ENCODE measurements at places on chromosomes 7 and 10. TPM values are rescaled to one million over a fixed set of nuclear protein-coding genes. Genes with fewer than 3 reads are reported as not detected.

DNA sequence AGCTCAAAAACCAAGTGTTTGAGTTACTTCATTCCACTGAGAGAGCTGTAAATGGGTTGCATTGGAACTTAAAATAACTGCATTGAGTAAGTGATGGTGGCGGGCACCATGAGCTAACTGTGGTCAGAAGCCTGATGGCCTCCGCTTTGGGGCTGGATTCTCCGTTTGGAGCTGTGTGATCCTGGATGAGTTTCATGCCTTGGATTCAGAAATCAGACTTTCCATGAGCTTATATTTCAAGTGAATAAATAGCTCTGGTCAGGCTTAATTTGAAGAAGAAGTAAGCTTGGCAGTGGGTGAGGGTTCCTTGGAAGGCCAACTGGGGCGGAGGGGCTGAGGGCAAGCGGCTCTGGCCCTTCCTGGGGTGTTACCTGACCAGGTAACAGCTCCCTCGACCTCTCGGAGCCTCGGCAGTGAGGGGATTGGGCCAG, 5.6 kb downstream of the HTRA1 start:
- no peak for DNase-seq

DNA sequence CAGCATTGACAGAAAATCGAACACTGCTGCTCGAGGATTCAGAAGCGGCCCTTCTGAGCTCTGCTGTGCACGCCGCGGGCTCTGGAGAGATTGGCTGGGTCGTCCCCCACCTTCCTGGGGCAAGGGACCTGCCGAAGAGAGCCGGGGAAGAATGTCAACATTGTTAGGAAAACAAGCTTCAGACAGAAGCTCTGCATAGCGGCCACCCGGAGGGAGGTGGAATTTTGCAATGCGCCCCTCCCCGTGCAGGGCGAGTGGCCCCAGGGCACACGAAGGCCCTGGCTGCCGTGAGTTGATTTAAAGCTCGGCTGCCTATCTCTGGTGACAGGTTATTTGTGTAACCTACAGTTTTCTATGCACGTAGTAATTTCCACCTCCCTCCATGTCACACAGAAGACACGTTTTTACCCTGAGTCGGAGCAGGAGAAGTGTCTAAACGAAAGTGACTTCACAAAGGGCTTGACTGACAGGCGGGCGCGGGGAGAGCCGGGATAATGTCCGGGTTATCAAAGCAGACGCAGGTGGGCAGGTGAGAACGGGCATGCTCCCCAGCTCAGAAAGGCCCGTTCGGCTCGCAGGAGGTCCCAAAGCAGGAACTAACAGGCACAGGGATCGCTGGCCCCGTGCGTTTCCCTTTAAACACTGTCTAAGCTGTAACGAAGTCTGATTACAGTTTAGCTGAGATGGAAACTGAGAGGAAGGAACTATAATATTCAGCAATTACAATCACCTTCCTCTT, 84.6 kb downstream of the PDGFA start:
- DNase-seq = no peak

ANKRD2 gene
- polyA plus RNA-seq = not detected

DNA sequence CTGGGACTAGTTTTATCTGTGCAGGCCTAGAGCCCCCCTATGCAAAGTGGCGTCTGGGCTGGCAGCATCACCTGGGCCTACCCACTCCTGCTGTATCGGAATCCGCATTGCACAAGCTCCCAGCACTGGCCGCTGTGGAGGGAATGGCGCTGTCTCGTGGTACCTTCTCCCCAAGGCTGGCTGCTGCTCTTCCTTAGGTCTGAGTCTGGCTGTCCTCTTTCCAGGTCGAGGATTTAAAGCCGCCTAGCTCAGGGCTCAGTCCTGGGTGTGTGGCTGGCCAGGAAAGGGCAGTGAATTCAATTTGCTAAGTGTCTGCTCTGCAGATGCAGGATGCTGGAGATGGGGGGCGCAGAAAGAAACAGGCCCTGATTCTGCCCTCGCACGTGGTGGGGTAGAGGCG, 44.7 kb downstream of the MGMT start:
- DNase-seq = no peak

SPDYE17 gene
- not detected for polyA plus RNA-seq

- no peak for DNase-seq
Measured at GRCh38 chr10:3503299-3503698, 281.7 kb downstream of the KLF6 start.

ITIH5 gene
- polyA plus RNA-seq = not detected

GRCh38 chr7:23299770-23300300, 696 bp downstream of the MALSU1 start:
- DNase-seq = peak; percentile 63

Measured in GM23248 (cell line).